ENCODE measurements at places on chromosomes 4 and X. TPM values are rescaled to one million over a fixed set of nuclear protein-coding genes. Genes with fewer than 3 reads are reported as not detected.

PTPN13 gene
- not detected for polyA plus RNA-seq

C4orf50 gene
- not detected for polyA plus RNA-seq

CENPVL1 gene
- not detected for polyA plus RNA-seq

SPANXC gene
- polyA plus RNA-seq = not detected

SSX4B gene
- not detected for polyA plus RNA-seq

ZNF157 gene
- not detected for polyA plus RNA-seq

CLCN4 gene
- polyA plus RNA-seq = 0.69 TPM

CD38 gene
- 33.4 TPM for polyA plus RNA-seq

DNA sequence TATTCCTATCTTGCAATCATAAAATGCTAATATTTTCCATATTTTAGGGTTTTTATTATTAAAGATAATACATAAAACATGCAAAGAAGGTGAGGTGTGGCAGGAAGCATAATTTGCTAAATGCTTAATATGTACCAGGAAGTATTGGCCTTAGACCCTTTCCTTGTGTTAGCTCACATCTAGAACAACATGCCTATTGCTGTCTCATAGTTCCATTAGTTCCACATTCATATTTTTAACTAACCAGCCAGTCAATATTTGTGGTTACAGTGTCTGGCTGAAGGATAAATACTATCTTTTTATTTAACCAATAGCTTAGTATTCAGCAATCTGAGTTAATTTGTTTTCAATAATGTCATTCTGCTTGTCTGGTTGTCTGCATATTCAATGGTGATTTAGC is 432.6 kb downstream of the INPP4B start:
- no peak overlapping the region for H3K27ac ChIP-seq
- H3K4me1 ChIP-seq = no peaks in the 10 kb centered on the region
- H3K27me3 ChIP-seq = no peaks in the 10 kb centered on the region
- no peaks in the 10 kb centered on the region for H3K36me3 ChIP-seq
- H3K4me3 ChIP-seq = no peak overlapping the region
- DNase-seq = no peak

- peak overlapping the region; percentile 84 for H3K4me3 ChIP-seq
- no peak for DNase-seq
- no peaks in the 10 kb centered on the region for H3K27me3 ChIP-seq
- H3K27ac ChIP-seq = peak overlapping the region; percentile 70
These were observed 36.3 kb downstream of the ARAP2 start for GRCh38 chr4:36207831-36208520.

DNA sequence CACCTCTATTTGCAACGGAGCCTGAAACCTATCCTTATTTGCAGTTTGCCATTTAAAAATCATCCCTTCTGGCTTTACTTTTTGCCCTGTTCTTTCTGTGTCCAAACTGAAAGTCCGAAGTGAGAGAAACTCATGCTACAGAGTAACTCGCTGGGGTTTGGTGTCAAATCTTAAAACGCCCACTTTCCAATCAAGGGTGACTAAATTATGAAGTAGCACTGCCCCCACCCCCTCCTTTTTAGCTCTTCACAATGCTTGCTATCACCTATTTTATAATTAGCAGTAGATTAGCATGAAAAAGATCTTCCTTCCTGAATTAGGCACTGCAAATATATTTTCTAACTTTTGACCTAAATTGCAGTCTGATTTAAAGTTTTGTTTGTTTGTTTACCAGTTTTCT is 52.5 kb downstream of the VGLL1 start:
- H3K36me3 ChIP-seq = no peaks in the 10 kb centered on the region
- H3K27ac ChIP-seq = peak overlapping the region; percentile 90
- H3K4me3 ChIP-seq = no peak overlapping the region
- DNase-seq = no peak
- peaks cover 6% of the 10 kb centered on the region for H3K27me3 ChIP-seq
- H3K4me1 ChIP-seq = peaks cover 48% of the 10 kb centered on the region

- H3K27ac ChIP-seq = no peak overlapping the region
- H3K4me3 ChIP-seq = no peak overlapping the region
- no peak for DNase-seq
- H3K36me3 ChIP-seq = peaks cover 4% of the 10 kb centered on the region
- H3K27me3 ChIP-seq = no peaks in the 10 kb centered on the region
These were observed 5.7 kb downstream of the EFNB1 start for GRCh38 chrX:68834371-68835103.

GRCh38 chrX:47360423-47361179 is 9.8 kb upstream of the ZNF157 start:
- no peaks in the 10 kb centered on the region for H3K36me3 ChIP-seq
- peaks cover 22% of the 10 kb centered on the region for H3K4me1 ChIP-seq
- no peak for DNase-seq
- H3K4me3 ChIP-seq = no peak overlapping the region
- H3K27ac ChIP-seq = no peak overlapping the region
- peaks cover 5% of the 10 kb centered on the region for H3K27me3 ChIP-seq

- peaks cover 3% of the 10 kb centered on the region for H3K27me3 ChIP-seq
- no peak overlapping the region for H3K4me3 ChIP-seq
- no peaks in the 10 kb centered on the region for H3K36me3 ChIP-seq
- DNase-seq = no peak
- no peaks in the 10 kb centered on the region for H3K4me1 ChIP-seq
These were observed 86.7 kb upstream of the SRD5A3 start for GRCh38 chr4:55259294-55259693.

GRCh38 chr4:120664851-120665250 is 257.7 kb downstream of the PRDM5 start:
- no peak overlapping the region for H3K4me3 ChIP-seq
- H3K27ac ChIP-seq = no peak overlapping the region
- DNase-seq = no peak
- H3K36me3 ChIP-seq = no peaks in the 10 kb centered on the region
- H3K27me3 ChIP-seq = peaks cover 2% of the 10 kb centered on the region

GRCh38 chrX:154660541-154660940 is 7.2 kb upstream of the CTAG2 start:
- no peak for DNase-seq
- H3K4me1 ChIP-seq = no peaks in the 10 kb centered on the region
- no peak overlapping the region for H3K4me3 ChIP-seq

DNA sequence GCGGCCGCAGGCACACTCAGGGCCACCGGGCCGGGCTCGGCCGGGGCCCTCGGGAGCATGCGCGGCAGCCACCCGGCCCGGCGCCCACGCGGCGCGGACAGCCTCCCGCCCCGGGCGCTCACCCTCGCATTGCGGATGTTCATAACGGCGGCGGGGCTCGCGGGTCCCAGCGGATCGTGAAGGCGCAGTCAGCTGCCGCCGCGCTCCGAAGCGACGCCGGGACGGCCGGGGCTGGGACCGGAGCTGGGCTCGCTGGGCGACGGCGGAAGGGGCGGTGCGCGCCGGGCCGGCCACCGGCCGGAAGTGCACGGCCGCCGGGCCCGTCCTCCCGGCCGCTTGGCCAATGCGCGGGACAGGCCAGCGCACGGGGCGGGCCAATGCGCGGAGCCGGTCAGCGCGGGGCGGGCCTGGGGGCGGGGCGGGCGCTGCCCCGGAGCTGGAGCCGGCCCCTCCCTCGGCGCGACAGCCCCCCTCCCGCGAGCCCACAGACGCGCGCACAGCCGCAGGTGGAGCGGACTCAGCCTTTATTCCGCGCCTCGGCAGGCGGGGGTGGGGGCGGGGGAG is at the start of gene NAA10:
Gene NAA10 (minus strand): TSS at position 276 of the 564 bp plus-strand sequence. CDS start 133 bp downstream, at position 143.
- peaks cover 9% of the 10 kb centered on the region for H3K27me3 ChIP-seq
- H3K36me3 ChIP-seq = no peaks in the 10 kb centered on the region

DNA sequence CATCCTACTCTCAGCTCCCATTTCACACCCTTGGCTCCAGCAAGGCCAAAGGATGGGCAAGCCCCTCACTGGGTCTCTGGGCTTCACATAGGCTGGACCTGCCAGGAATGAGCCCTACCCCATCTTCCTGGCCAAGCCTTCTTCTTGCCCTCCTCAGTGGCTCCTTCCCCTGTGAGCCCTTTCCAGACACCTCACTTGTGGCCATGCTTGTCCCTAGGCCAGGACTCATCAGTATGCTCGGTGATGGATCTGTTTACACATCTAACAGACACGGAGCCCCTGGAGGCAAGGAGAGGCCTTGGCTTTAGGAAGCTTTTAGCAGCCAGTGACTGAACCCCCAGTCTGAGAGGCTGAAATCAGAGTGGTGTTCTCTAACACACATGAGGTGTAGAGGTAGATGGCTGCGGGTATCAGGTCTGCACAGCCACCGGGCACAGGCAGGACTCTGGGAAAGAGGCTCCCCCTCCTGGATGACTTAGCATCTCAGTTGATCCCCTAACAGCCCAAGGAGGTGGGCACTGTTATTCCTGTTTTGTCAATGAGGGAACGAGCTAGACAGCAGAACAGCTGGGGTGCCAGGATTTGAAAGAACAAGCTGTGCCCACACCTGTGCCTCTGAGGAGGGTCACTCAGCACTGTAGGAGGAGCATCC is 44.8 kb downstream of the PPP2R2C start:
- DNase-seq = no peak
- no peak overlapping the region for H3K27ac ChIP-seq
- H3K4me3 ChIP-seq = no peak overlapping the region
- H3K4me1 ChIP-seq = peaks cover 19% of the 10 kb centered on the region

- peak overlapping the region; percentile 84 for H3K4me3 ChIP-seq
- no peak overlapping the region for H3K27ac ChIP-seq
- DNase-seq = no peak
- H3K27me3 ChIP-seq = peaks cover 3% of the 10 kb centered on the region
- H3K36me3 ChIP-seq = no peaks in the 10 kb centered on the region
These were observed 1.0 kb upstream of the PGRMC1 start for GRCh38 chrX:119235051-119235511.

DNA sequence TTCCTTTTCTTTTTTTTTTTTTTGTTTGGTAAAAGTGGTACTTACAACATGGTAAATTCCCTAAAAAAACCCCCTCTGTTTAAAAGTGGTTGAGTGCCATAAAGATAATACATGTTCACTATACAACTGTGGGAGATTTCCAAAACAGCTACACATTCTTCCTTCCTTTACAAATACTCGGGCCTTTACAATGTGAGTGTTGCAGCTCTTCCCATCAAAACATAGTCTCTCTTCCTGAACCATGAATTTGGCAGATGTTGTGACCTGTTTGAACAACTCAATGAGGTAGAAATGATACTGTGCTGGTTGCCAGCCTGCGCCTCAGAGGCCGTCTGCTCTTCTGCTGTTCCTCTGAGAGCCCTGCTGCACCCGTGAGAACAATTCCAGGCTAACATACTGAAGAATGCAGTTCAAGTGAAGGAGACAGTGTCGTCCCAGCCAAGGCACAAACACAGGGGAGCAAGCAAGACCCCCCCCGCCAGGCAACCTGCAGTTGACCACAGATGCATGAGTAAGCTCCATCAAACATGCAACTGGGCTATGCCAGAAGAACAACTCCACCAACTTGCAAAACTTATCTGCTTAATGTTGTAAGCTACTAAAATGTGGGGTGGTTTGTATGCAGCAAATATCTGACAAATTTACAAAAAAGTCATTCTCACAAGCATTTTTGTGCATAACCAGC is 645.0 kb downstream of the PCDH7 start:
- DNase-seq = no peak
- H3K27me3 ChIP-seq = no peaks in the 10 kb centered on the region
- H3K4me1 ChIP-seq = no peaks in the 10 kb centered on the region
- H3K4me3 ChIP-seq = no peak overlapping the region

DNA sequence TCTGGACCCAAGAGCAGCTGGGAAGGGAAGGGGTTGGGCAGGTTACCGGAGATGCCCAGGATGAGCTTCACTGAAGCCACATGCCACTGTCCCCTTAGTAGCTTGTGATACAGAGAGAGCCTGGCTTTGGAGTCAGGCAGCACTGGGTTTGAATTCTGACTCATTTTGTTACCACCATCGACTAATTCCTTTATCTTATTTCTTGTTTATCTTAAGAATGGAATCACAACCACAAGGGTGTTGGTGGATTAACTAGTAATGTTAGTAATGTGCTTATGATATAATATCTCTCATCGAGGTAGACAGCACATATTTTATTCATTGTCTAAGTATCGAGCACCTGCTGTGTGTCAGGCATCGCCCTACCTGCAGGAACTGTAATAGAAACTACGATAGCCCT is 17.7 kb upstream of the STX18 start:
- H3K4me1 ChIP-seq = no peaks in the 10 kb centered on the region
- peaks cover 4% of the 10 kb centered on the region for H3K27me3 ChIP-seq
- no peak overlapping the region for H3K27ac ChIP-seq
- no peak overlapping the region for H3K4me3 ChIP-seq

- H3K27me3 ChIP-seq = no peaks in the 10 kb centered on the region
- no peaks in the 10 kb centered on the region for H3K4me1 ChIP-seq
- H3K27ac ChIP-seq = no peak overlapping the region
- DNase-seq = no peak
These were observed 476.2 kb downstream of the RAB28 start for GRCh38 chr4:13007802-13008470.

GRCh38 chrX:109889289-109890006 is 113.5 kb upstream of the TMEM164 start:
- no peaks in the 10 kb centered on the region for H3K27me3 ChIP-seq
- H3K36me3 ChIP-seq = no peaks in the 10 kb centered on the region
- no peaks in the 10 kb centered on the region for H3K4me1 ChIP-seq
- H3K27ac ChIP-seq = no peak overlapping the region

DNA sequence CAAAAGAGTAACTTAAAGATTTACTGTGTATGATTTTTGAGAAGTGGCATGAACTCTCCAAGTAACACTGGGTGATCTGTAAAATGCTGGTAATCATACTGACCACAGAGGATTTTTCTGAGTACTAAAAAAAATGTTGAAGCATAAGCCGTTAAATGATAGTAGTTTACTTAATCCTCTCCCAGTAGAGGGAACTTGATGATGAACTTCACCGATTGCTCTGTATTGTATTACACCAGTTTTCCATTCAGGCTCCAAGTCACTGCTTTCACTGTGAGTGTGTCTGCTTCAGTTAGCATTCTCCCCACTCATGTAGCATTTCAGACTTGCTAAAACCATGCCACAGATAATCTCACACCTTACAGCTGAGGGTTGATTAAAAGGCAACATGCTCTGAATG is 294.1 kb downstream of the GBA3 start:
- H3K36me3 ChIP-seq = no peaks in the 10 kb centered on the region
- no peak for DNase-seq
- no peak overlapping the region for H3K4me3 ChIP-seq
- H3K4me1 ChIP-seq = no peaks in the 10 kb centered on the region
- H3K27me3 ChIP-seq = no peaks in the 10 kb centered on the region

- no peak for DNase-seq
- no peaks in the 10 kb centered on the region for H3K36me3 ChIP-seq
- H3K4me1 ChIP-seq = peaks cover 4% of the 10 kb centered on the region
- H3K27ac ChIP-seq = no peak overlapping the region
- peaks cover 3% of the 10 kb centered on the region for H3K27me3 ChIP-seq
- no peak overlapping the region for H3K4me3 ChIP-seq
These were observed 18.3 kb downstream of the KDR start for GRCh38 chr4:55107054-55107453.

DNA sequence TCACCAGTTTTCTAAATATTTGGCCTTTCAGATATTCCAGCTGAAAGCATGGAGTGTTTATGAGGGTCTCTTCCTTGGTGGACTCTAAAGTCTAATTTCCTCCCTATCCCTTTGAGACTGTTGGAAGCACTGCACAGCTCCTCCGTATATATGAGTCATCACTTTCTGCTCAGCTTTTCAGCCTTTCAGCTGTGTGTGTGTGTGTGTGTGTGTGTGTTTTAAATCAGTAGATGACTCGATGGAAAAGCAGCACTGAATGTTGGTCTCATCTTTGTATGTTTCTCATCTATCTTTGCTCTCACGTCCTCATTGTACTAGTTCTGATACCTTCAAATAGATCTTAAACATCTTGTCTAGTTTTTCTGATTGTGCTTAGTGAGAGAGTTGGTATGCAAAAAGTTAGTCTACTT is 81.6 kb downstream of the ZFX start:
- H3K4me3 ChIP-seq = no peak overlapping the region
- no peak overlapping the region for H3K27ac ChIP-seq
- H3K36me3 ChIP-seq = peaks cover 6% of the 10 kb centered on the region
- peaks cover 2% of the 10 kb centered on the region for H3K4me1 ChIP-seq
- H3K27me3 ChIP-seq = no peaks in the 10 kb centered on the region

Data from immature natural killer cell (primary cell).